ENCODE measurements at places on chromosomes 2 and 18.

GRCh38 chr18:75211953-75212750 lies 1.6 kb downstream of the TSHZ1 start:
- no peak for DNase-seq

DNA sequence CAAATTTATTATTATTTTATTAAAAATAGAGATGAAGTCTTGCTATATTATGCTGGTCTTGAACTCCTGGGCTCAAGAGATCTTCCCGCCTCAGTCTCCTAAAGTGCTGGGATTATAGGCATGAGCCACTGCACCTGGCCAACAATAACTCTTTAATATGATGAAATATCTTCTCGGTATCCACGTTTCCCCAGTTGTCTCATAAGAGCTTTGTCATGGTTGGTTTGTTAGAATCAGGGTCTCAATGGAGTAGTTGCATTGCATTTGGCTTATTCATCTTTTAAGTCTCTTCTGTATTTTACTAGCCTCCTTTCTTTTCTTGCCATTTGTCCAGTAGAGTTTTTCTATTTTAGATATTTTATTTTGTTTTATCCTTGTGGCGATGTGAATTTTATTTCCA lies 32.7 kb upstream of the DLX2 start:
- no peak for DNase-seq

DNA sequence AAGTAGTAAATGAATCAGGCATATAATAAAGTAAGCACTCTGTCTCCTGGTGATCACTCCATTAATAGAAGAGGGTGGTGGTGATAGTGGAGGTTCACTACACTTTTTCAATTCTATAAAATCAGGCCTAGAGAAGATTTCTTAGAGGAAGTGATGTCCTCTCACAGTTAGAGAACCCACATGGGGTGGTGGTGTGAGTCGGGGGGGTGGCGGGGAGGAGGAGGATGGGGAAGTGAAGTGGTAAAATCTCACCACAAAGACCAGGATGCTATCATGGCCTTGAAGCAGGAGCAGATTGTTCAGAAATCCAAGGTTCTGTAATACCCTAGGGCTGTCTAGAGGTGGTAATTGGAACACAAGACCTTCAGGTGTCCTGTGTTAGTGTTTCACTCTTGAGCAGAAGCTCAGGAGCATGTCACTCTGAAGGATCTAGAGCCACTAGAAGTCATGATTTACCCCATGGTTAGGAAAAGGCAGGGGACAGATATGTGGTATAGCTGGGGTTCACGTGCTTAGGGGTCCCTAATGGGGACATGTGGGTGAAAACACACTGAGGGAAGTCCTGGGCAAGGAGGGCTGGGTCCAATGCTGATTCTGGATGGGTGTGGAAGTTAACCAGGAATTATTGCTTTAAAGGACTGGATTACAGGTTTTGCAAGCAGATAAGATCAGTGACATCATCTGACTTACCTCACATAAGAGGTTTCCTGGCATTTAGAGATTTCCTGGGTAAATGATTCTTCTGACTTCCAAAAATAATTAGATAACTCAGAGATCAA lies 31.0 kb downstream of the RNF125 start:
- no peak for DNase-seq

GRCh38 chr2:118371515-118371914 lies 283.2 kb downstream of the INSIG2 start:
- DNase-seq: no peak

DNA sequence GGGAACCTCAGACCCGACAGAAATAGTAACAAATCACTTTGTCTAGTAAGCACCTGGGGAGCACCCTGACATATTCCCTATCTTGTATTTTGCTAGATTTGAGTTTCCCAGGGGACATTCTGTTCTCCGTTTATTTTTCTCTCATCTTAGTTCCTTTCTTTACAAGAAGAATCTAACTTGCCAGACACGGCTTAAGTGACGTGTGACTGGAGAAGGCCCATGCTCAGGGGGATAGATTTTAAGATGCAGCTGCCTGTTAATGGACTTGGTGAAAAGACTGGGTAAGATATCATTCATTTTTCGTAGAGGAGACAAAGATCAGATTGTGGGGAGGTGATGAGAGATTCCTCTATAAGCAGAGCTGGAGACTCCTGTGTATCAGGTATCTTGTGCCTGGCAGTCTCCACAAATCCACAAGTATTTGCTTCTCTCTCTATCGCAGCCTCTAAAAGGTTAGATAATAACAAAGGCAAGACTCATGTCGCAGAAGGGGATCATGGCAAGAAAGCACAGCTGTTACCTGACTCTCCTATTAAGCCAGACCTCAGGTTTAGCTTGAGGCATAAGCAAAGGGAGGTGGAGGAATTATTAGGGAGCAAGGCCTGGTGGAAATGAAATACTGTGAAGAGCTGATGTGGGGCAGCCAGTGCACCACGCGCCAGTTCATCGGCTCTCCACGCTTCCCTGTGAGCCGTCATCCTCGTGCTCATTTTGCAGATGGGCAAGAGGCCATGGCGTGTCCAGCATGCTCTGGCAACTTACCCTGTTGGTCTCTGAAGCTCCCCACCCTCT lies 347.2 kb upstream of the TNP1 start:
- no peak for DNase-seq

DNA sequence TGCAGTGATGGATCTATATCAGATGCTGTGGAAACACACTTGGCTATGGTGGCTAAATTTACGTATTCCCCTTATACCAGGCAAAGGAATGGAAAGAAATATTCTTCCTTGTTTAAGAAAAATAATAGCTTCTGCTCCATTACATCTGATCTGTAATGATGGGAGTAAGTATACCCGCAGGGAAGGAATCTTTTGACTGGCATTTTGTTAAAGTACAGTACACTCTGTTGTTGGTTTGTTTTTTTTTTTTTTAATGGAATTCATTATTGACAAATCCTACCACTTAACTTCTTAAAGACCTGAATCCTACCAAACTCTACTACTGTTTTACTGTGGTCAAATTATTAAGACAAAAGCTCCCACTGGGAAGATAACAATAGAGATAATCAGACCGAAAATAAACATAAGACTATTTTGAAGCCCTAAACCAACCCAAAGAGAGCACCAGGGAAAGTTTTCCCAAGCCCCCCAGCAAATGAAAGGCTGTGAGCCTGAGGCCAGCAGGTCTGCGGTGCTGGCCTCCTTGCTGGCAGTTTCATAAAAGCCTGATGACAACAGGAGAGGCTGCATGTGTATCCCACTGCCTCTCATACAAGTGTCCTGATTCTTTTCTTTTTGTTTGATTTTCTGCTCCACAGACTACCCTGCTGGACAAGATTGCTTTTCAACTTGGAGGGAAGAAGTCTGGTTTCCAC lies 101.0 kb downstream of the SLC25A12 start:
- DNase-seq: no peak

GRCh38 chr2:191167766-191168165 lies 17.0 kb upstream of the STAT4 start:
- no peak for DNase-seq

DNA sequence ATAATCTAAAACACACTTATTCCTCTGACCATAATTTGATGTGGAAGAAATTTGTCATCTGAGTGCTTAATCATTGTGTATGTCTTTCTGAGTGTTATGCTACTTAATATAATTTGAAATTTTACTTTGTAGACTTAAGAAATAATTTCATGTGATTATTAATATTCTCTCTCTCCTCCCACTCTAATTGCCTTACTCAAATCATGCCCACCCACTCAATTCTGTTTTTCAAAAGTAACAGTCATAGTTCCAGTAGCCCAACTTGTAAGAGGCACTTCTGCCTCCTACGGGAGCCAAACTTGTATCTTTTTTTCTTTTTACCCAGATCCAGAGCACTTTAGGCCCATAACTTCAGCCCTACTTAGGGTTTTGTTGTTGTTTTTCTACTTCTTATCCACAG lies 18.5 kb upstream of the KYNU start:
- DNase-seq: no peak

GRCh38 chr2:199378948-199379650 lies 78.6 kb downstream of the SATB2 start:
- no peak for DNase-seq

All from SW 1271 (cell line).